ENCODE measurements at places on chromosomes 13 and 19.
A peak's percentile ranks its signal among the peaks of the same experiment; 100 is the strongest.

DNA sequence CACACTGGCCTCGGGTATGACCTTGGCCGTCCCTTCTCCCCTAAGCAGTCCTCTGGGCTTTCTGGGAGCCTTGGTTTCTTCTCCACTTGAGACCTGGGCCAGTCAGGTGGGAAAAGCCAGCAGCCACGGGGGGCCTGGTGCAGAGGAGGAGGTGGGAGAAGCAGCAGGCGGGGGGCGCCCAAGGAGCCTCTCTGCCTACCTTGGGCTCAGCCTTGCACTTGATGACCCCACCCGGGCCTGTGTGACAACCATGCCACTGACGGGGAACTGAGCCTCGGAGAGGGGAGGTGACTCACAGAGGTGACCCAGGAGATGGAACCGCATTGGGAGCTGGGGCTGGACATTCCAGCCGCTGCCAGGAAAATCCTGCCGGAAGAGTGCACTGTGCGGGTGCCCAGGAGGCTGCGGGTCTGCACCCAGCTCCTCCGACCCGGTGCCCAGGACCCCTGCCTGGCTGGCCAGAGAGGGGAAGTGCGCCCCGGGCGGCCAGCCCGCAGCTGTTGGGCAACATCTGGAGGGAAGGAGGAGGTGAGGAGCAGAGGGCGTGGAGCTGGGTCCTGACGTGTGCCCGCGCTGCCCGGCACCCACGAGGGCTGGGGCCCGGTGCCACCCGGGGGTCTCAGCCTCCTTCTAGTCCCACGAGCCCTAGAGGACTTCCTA lies 23.4 kb upstream of the SLC7A10 start:
- DNase-seq = no peak

GRCh38 chr19:55690769-55691545 lies 15.9 kb downstream of the EPN1 start:
- DNase-seq = no peak

GRCh38 chr19:4267101-4267900 lies 11.8 kb upstream of the SHD start:
- peak; percentile 65 for DNase-seq

- no peak for DNase-seq
These were observed 49.5 kb downstream of the KDM4B start for GRCh38 chr19:5018224-5019015.

GRCh38 chr13:63425131-63425530 lies 2009.5 kb upstream of the PCDH20 start:
- no peak for DNase-seq

- no peak for DNase-seq
These were observed 34.1 kb downstream of the ELL start for GRCh38 chr19:18487576-18488402.

DNA sequence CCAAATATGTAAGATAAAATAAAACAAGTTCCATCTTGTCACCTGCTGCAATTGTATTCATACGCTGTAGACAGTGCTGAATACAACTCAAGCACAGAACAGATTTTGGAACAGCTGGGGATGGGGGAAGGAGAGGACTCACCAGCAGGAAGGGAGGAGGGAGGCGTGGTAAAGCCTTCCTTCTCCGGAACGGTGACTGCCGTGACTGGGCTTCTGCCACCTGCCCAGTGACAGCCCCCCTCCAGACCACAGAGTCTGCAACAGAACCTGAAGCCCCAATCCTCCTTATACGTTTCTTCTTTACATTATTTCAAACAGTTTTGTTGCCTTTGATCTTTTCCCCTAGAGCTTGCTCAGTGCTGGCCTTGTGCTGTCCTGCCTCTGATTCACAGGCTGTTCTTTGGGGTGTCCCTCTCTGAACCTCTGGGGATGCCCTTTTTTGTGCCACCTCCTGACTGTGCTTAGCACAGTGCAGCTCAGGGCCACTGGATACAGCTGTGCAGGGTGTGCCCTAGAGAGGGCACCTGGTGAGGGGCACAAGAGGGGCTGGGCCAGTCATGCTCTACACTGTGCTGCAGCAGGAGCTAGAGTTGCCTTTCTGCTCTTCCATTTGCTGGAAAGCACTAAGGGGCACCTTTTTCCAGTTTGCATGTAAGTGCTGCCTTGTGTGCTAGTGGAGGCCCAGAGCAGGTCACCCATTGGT lies 213.0 kb downstream of the ZIC5 start:
- no peak for DNase-seq

GRCh38 chr13:33016414-33017322 lies at the start of gene KL:
KL (plus strand) TSS chr13:33016423; CDS start chr13:33016441, 18 bp downstream.
- DNase-seq = no peak

DNA sequence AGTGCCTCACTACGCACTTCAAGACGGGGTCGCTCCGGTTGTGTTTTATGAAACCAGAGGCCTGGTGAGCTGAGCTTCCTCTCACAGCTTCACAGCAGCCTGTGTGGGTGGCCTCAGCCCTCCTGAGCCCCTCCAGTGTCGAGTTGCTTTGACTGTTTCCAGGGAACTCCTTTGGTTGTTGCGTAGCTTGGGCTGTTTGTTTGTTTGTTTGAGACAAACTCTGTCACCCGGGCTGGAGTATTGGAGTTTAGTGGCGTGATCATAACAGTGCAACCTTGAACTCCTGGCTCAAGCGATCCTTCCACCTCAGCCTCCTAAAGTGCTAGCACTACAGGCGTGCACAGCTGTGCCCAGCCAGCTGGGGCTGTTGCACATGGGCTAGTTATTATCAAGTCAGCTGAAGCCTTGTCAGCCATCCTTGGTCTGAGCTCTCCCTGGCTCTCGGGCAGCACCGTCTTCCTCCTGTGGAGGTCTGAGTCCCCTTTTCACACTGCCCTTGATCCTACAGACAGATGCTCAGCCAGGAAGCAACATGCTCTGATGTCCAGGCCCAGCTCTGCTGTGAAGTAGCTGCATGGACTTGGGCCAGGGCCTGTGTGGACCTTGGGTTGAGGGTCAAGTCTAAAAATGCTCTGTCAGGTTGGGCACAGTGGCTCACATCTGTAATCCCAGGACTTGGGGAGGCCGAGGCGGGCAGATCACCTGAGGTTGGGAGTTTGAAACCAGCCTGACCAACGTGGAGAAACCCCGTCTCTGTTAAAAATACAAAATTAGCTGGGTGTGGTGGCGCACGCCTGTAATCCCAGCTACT lies 10.2 kb downstream of the DOT1L start:
- DNase-seq = no peak

GRCh38 chr13:80877209-80877943 lies 536.5 kb upstream of the SPRY2 start:
- no peak for DNase-seq

- DNase-seq = no peak
These were observed 238.5 kb downstream of the FGF9 start for GRCh38 chr13:21909331-21909730.

- DNase-seq = no peak
These were observed 14.5 kb upstream of the CERS4 start for GRCh38 chr19:8194528-8195267.

GRCh38 chr19:29277102-29277501 lies 64.2 kb upstream of the UQCRFS1 start:
- DNase-seq = no peak

DNA sequence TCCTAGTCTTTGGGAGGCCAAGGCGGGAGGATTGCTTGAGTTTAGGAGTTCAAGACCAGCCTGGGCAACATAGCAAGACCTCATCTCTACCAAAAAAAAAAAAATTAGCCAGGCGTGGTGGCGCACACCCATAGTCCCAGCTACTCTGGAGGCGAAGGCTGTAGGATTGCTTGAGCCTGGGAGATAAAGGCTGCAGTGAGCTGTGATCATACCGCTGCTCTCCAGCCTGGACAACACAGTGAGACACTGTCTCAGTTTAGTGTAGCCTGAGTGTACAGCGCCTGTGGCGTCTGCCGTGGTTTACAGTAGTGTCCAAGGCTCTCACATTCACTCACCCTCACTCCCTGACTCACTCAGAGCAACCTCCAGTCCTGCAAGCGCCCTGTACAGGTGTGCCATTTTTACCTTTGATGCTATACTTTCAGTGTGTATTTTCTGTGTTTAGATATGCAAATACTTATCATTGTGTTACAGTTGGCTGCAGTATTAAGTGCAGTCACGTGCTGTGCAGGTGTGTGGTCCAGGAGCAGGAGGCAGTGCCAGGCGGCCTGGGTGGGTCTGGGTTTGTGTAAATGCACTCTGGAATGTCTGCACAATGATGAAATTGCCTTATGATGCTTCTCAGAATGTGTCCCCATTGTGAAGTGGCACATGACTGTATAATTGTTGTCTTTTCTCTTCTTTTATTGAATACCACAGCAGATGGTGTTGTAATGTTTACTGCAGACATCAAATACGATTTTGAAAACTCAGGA lies 36.1 kb upstream of the DCUN1D2 start:
- no peak for DNase-seq

DNA sequence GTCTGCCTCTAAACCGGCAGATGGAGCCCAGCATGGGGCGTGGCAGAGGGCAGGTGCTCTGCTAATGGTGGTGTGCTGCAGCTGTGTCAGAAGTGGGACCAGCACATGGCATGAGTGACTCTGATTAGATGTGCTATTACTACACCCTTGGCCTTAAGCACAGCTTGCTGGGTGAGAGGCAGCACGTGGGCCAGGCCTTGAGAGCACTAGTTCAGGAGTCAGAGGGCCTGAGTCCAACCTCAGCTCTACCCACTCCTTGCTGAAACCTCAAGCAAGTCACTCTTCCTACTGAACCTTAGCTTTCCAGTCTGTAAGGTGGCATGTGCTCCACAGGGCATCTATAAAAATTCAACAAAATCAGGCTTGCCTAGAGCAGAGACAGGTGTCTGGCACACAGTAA lies 22.7 kb downstream of the AKT2 start:
- no peak for DNase-seq

- no peak for DNase-seq
These were observed 144.9 kb upstream of the ZNF507 start for GRCh38 chr19:32200312-32201038.

DNA sequence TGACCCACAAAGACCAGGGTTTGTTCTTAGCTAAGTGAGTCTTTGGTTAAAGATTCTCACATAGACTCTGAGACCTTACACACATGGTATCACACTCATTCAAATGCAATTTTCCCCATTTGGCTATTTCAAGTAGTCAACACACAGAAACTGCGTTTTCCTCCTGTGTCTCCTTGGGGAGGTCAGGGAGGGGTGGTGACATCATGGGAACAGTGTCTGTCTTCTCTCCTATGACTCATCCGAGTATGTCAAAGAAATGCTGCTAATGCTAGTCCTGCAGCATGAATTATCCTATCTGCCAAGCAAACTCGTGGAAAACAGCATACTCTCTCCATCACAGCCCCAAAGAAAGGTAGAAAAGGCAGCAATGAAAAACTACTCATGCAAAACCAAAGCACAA lies 100.2 kb downstream of the ENOX1 start:
- peak; percentile 20 for DNase-seq

- peak; percentile 29 for DNase-seq
These were observed 61.8 kb downstream of the AKAP11 start for GRCh38 chr13:42333613-42334328.

DNA sequence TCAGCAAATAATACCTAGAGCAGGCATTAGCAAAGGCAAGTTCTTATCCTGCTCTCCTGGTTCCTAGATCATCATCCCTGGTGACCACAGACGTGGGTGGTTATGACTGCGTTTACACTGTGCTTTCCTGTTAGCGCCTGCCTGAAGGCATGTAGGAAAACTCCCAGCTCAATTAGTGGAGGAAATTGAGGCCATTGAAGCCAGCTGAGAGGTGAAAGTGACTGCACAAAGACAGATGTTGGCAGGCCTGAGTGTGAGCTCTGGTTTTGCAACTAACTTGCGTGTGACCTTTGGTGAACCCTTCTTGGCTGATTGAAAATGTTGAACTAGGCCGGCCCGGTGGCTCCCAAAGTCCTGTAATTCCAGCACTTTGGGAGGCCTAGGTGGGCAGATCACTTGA lies 17.5 kb upstream of the NWD1 start:
- no peak for DNase-seq

DNA sequence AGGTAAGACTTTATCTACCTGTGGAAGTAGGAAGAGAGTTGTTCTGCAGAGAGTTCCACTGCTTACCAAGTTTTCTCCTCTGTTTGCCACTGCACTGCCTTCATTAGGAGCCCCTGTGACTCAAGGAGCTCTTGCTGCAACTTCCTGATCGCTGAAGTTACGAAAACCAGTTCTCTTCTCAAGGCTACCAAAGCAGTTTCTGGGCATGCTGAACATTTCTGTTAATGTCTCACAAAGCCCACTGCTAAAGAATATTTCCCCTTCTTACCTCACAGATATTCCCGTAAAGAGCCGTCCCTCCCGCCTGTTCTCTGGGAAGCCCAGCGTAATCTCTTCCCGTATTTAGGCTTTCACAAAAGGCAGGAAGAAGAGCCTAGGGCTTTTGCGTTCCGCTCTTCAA lies 82.6 kb upstream of the OXGR1 start:
- DNase-seq = no peak

GRCh38 chr13:65597839-65598818 lies 1632.0 kb downstream of the PCDH9 start:
- DNase-seq = no peak

DNA sequence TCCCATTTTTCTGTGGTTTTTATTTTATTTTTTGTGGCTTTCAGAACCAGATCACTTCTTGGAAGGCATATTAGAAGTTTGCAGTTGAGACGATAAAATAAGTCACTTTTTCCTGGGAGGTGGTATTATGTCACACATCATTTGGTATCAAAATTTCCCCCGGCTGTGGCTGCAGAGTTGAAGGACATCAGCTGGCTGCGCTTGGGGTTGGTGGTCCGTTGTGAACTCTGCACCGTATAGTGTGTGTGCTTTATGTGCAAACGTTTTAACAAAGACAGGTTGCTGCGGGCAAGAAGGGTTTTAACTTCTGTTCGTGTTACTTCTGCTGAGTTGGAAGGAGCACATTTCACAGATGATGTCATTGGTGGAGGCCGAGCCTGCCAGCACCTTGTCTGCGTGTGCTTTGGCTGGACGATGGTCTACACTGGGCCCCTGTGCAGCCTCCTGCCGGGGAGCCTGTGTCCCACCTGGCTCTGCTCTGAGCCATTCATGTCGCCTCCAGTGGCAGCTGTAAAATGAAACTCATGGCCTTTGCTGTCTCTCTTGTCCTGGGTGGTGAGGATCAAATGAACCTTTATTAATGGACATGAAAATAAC lies 9.6 kb downstream of the ATP11A start:
- no peak for DNase-seq

GRCh38 chr13:36343766-36344165 lies 2.4 kb downstream of the SPART start:
- peak; percentile 10 for DNase-seq

- no peak for DNase-seq
These were observed 98.2 kb upstream of the SCEL start for GRCh38 chr13:77437267-77437666.

DNA sequence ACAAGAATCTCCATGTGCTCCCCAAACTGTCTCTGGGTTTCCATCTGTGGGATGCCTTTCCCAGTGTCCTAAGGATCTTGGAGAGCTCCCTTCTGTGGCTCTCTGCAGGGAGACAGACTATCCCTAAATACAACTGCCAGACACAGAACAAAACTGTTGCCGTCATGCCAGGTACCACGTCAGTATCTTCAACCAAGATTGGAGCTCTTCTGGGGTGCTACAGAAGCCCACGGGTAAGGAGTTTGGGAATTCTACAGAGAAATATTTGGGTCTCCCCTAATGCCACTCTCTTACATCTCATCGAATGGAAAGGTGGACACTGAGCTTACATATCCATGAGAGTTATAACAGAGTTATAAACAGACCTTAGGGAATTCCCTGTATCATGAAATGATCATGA lies 4.9 kb upstream of the MBD3L3 start:
- no peak for DNase-seq

GRCh38 chr13:110853235-110853721 lies 61.6 kb downstream of the ANKRD10 start:
- no peak for DNase-seq

GRCh38 chr13:110647365-110647737 lies 32.0 kb downstream of the NAXD start:
- no peak for DNase-seq

- peak; percentile 71 for DNase-seq
These were observed 330.3 kb upstream of the MIR17HG start for GRCh38 chr13:91017031-91017668.
